ENCODE measurements at places on chromosomes 3 and 15. TPM values are rescaled to one million over a fixed set of nuclear protein-coding genes. Genes with fewer than 3 reads are reported as not detected.

Gene RARB
- total RNA-seq = 30.3 TPM

Gene SNX33
- total RNA-seq = 11.8 TPM

Gene LRRC28
- total RNA-seq = 41.7 TPM

Gene INTS14
- 25.0 TPM for total RNA-seq

Gene FGF7
- total RNA-seq = 32.7 TPM

Gene TRIM42
- total RNA-seq = 2.2 TPM

Gene FEZF2
- total RNA-seq = 1.9 TPM

Gene NPAP1
- 2.4 TPM for total RNA-seq

Gene DUOXA1
- 3.1 TPM for total RNA-seq

Gene ADAMTS7
- total RNA-seq = 2.4 TPM

Gene EXD1
- 1.4 TPM for total RNA-seq

Gene CPLX3
- 0.72 TPM for total RNA-seq

Gene HDDC3
- 11.3 TPM for total RNA-seq

Gene GPX1
- 94.6 TPM for total RNA-seq

Gene TBL1XR1
- 134 TPM for total RNA-seq

Gene IGDCC3
- 2.6 TPM for total RNA-seq

Gene ACKR4
- 2.6 TPM for total RNA-seq

Gene C3orf70
- 38.5 TPM for total RNA-seq

Gene OCA2
- 41.2 TPM for total RNA-seq

Gene SETD5
- 76.3 TPM for total RNA-seq

Gene INKA1
- total RNA-seq = 7.7 TPM

Gene ZNF770
- total RNA-seq = 55.6 TPM

Gene PLSCR2
- total RNA-seq = not detected

Gene PLD1
- total RNA-seq = 59.7 TPM

Gene ANKRD28
- total RNA-seq = 64.3 TPM

Gene CLN6
- 9.6 TPM for total RNA-seq

Gene MYO9A
- 88.4 TPM for total RNA-seq

Gene MEX3B
- 16.4 TPM for total RNA-seq

Gene PAQR9
- 7.9 TPM for total RNA-seq

Gene ARGFX
- 16.1 TPM for total RNA-seq

Gene CASR
- 1.4 TPM for total RNA-seq

Gene IMPG2
- 2.6 TPM for total RNA-seq

Gene MORC1
- 2.4 TPM for total RNA-seq

Gene DLEC1
- 0.24 TPM for total RNA-seq

Gene GOLGA8G
- 3.6 TPM for total RNA-seq

Gene CHRD
- 13.7 TPM for total RNA-seq

Gene MOBP
- 1.9 TPM for total RNA-seq

Gene OR5K2
- 1.4 TPM for total RNA-seq

Gene LMAN1L
- total RNA-seq = 1.2 TPM

Gene RFX7
- 7.0 TPM for total RNA-seq

Gene RAD18
- total RNA-seq = 38.3 TPM

Gene SEMA6D
- total RNA-seq = 17.1 TPM

Gene CD200R1
- total RNA-seq = 14.2 TPM
